Natural killer cell (primary cell): ENCODE measurements at places on chromosomes 11 and 22.

DNA sequence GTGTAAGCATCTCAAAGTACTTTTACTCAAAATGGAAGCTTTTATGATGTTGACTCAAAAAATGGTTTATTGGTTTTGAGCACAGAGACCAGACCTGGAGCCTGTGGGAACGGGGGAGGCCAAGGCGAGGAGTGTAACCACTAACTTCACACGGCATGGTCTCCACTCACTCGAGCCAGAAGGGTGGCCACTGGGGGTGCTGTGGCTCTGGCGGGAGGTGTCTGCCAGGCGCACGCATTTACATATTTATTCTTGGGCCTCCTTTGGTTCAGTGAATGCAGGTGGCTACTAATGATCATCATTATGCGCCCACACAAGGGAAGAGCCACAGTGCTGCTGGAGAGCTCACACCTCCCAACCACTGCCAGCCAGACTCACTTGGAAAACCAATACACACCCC, 64.6 kb downstream of the FLRT1 start:
- no peaks in the 10 kb centered on the region for H3K36me3 ChIP-seq
- no peaks in the 10 kb centered on the region for H3K4me1 ChIP-seq
- no peak overlapping the region for H3K4me3 ChIP-seq
- DNase-seq, result no peak

DNA sequence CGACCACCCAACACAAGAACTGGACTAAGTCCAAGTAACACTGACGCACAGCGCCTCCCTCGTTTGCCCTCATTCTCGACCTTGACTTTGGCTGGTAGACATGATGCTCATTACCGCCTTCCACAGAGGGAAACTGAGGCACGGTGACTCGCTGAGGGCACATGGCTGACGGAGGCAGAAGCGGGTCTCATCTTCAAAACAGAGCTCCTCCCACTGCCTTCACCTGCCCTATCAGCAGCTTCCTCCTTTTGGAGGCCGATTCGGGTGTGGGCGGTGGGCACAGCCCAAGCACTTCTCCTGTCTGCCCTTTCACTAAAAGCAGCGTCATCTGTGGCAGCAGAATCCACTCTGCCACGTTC, 2.0 kb upstream of the KMT5B start:
- H3K27me3 ChIP-seq, result no peaks in the 10 kb centered on the region
- peaks cover 23% of the 10 kb centered on the region for H3K4me1 ChIP-seq
- H3K4me3 ChIP-seq, result no peak overlapping the region
- H3K27ac ChIP-seq, result no peak overlapping the region

DNA sequence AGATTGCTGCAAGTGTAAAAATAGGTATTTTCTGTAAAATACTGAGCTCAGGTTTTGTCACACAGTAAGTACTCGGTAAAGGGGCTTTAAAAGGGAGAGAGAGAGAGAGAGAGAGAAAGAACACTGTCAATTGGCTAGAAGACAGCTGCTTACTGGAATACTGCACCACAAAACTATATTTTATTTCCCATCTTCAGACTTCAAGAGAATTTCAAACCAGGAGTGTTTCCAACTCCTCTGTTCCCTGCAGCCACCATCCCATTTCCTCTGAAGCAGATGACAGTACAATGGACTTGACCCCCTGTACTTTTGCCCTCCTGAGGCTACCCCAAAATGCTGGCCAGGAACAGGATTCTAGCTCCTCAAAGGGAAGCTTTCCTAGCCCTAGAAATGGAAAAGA, 89.7 kb downstream of the RELT start:
- no peaks in the 10 kb centered on the region for H3K36me3 ChIP-seq
- peaks cover 8% of the 10 kb centered on the region for H3K4me1 ChIP-seq
- H3K27ac ChIP-seq, result no peak overlapping the region
- H3K4me3 ChIP-seq, result no peak overlapping the region
- no peaks in the 10 kb centered on the region for H3K27me3 ChIP-seq
- DNase-seq, result no peak

DNA sequence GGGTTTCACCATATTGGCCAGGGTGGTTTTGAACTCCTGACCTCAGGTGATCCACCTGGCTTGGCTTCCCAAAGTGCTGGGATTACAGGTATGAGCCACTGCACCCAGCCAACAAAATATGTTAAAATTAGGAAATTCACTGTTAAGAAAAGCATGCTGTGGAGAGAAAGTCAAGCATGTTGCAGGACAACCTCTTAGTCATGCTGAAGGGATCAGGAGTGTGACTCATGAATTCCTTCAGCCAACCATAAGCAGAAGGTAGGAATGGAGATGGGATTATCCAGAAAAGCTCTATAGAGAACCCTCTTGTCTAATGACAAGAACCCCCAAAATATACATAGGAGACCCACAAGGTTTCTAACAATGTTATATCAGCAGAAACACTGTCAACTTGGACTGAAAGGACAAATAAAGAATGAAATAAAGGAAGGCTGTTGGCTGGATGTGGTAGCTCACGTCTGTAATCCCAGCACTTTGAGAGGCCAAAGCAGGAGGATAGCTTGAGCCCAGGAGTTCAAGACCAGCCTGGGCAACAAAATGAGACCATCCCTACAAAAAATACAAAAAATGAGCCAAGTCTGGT, 16.0 kb downstream of the MRTFA start:
- H3K36me3 ChIP-seq, result no peaks in the 10 kb centered on the region
- no peak overlapping the region for H3K4me3 ChIP-seq
- H3K27ac ChIP-seq, result no peak overlapping the region
- DNase-seq, result no peak

GRCh38 chr11:64611869-64612646, 21.0 kb downstream of the SLC22A12 start:
- no peak for DNase-seq
- no peak overlapping the region for H3K27ac ChIP-seq
- H3K27me3 ChIP-seq, result no peaks in the 10 kb centered on the region
- no peak overlapping the region for H3K4me3 ChIP-seq
- H3K36me3 ChIP-seq, result no peaks in the 10 kb centered on the region
- H3K4me1 ChIP-seq, result peaks cover 6% of the 10 kb centered on the region

DNA sequence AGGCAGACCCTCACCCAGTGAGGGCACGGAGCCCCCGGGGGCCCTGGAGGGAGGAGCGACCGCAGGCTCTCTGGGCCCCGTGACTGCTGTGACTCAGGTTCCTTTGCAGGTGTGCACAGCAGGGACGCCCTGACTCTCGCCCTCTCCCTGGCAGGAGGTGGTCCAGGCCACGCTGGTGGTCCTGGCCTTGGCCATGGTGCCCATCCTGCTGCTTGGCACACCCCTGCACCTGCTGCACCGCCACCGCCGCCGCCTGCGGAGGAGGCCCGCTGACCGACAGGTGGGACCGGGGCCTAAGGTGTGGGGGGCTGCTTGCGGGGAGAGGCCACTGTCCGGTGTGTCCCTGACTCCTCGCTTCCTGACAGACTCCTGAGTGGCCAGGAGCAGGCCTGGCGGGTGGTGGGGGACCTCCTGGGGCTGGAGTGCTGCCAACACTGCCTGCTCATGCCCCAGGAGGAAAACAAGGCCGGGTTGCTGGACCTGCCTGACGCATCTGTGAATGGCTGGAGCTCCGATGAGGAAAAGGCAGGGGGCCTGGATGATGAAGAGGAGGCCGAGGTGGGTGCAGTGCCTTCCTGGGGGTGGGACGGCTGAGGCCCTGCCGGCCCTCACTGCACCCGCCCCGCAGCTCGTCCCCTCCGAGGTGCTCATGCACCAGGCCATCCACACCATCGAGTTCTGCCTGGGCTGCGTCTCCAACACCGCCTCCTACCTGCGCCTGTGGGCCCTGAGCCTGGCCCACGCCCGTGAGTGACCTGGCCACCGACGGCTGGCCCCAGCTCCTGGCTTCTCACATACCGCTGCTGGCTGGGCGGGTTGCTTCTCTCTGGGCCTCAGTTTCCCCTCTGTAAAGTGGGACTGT, 10.9 kb downstream of the TCIRG1 start:
- H3K36me3 ChIP-seq, result peaks cover 70% of the 10 kb centered on the region
- no peaks in the 10 kb centered on the region for H3K27me3 ChIP-seq
- DNase-seq, result no peak
- H3K27ac ChIP-seq, result no peak overlapping the region

- peaks cover 12% of the 10 kb centered on the region for H3K36me3 ChIP-seq
- peak overlapping the region; percentile 51 for H3K27ac ChIP-seq
- no peaks in the 10 kb centered on the region for H3K4me1 ChIP-seq
- DNase-seq, result peak; percentile 58
- H3K4me3 ChIP-seq, result no peak overlapping the region
These were observed 51.4 kb upstream of the ACAT1 start for GRCh38 chr11:108069947-108070346.

- H3K36me3 ChIP-seq, result no peaks in the 10 kb centered on the region
- H3K27ac ChIP-seq, result no peak overlapping the region
- DNase-seq, result no peak
- H3K4me3 ChIP-seq, result no peak overlapping the region
- H3K4me1 ChIP-seq, result peaks cover 29% of the 10 kb centered on the region
- H3K27me3 ChIP-seq, result no peaks in the 10 kb centered on the region
These were observed 29.7 kb upstream of the PICK1 start for GRCh38 chr22:38027487-38027886.

- H3K4me1 ChIP-seq, result no peaks in the 10 kb centered on the region
- no peak overlapping the region for H3K4me3 ChIP-seq
- H3K27me3 ChIP-seq, result no peaks in the 10 kb centered on the region
- DNase-seq, result no peak
- H3K27ac ChIP-seq, result no peak overlapping the region
- H3K36me3 ChIP-seq, result no peaks in the 10 kb centered on the region
These were observed 1082.0 kb upstream of the CNTN5 start for GRCh38 chr11:97938789-97939188.

DNA sequence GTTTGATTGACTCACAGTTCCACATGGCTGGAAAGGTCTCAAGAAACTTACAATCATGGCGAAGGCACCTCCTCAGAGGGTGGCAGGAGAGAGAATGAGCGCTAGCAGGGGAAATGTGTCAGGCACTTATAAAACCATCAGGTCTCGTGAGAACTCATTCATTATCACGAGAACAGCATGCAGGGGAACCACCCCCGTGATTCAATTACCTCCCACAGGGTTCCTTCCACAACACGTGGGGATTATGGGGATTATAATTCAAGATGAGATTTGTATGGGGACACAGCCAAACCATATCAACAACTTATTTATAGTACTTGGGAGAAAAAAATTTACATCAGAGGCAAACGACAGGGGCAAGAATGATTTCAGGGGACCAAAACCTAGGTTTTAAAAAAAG, 3.0 kb downstream of the ME3 start:
- H3K4me1 ChIP-seq, result peaks cover 13% of the 10 kb centered on the region
- H3K4me3 ChIP-seq, result no peak overlapping the region
- H3K27me3 ChIP-seq, result peaks cover 3% of the 10 kb centered on the region
- no peak overlapping the region for H3K27ac ChIP-seq

DNA sequence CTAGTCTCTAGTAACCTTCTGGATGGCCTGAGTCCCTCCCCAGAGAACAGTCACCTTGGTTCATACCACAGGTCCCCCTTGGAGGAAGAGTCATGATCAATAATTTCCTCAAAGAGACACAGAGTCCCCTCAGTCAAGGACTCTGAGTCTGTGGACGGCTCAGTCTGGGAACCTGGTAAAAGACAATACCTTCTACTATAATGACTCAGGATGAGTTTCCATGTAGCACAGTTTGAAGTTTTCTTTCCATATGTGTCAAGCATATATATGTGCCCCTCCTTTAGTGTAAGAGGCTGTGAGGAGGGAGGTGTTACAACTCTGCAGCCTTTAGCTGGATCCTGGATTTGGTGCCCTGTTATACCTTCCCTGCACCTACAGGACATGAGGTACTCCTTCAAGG, 54.4 kb upstream of the TSKU start:
- DNase-seq, result no peak
- H3K4me3 ChIP-seq, result no peak overlapping the region

- H3K27me3 ChIP-seq, result no peaks in the 10 kb centered on the region
- DNase-seq, result peak; percentile 72
- no peaks in the 10 kb centered on the region for H3K4me1 ChIP-seq
These were observed 34.2 kb downstream of the DNHD1 start for GRCh38 chr11:6531267-6531752.

DNA sequence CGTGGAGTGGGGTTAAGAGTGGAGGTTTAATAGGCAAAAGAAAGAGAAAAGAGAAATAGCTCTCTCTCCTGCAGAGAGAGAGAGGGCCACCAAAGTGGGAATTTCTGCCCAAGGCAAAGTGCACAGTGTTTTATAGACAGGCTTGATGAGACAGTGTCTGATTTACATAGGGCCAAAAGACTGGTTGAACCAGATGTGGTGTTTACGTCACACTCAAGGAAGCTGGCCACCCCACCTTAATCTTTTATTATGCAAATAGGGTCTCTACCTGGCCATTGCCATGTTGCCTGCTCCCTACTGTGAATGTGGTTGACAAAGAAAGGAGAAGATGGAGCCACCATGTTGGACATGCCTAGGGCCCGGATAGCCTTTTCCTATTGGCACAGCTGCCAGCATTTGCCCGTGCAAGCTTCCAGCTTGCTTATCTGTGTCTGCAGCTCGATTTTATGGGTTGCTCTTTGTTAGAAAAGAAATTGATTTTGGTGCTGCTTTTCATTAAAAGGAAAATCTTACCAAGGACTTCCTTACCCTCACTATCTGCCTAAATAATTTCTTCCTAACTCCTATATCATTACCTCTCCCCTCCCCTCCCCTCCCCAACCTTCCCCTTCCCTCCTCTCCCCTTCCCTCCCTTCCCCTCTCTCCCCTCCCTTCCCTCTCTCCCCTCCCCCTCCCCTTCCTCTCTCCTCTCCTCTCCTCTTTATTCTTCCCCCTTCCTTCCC, 436.0 kb downstream of the NELL1 start:
- no peaks in the 10 kb centered on the region for H3K4me1 ChIP-seq
- DNase-seq, result no peak
- H3K27ac ChIP-seq, result no peak overlapping the region
- no peaks in the 10 kb centered on the region for H3K27me3 ChIP-seq
- H3K4me3 ChIP-seq, result no peak overlapping the region
- no peaks in the 10 kb centered on the region for H3K36me3 ChIP-seq

DNA sequence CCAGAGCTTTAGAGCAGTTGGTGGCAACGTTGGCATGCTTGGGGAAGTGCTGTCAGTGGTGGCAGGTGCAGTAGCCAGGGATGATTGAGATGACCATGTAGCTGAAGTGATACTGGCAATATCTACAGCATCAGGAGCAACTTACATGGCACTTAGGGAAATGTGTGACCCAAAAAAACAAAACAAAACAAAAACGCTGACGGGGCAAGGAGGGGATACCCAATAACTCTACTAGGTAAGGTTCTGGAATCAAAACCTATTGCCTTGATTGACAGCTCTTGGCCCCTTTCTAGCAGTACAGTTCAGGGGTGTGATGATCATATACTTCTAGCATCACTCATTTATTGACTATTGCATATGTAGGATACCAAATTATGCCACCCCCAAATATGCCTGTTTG, 312.6 kb downstream of the AASDHPPT start:
- H3K27ac ChIP-seq, result no peak overlapping the region
- no peak overlapping the region for H3K4me3 ChIP-seq
- no peaks in the 10 kb centered on the region for H3K27me3 ChIP-seq
- no peak for DNase-seq

GRCh38 chr11:20249378-20249777, 89.1 kb upstream of the DBX1 start:
- no peak overlapping the region for H3K4me3 ChIP-seq
- H3K4me1 ChIP-seq, result no peaks in the 10 kb centered on the region
- H3K27me3 ChIP-seq, result no peaks in the 10 kb centered on the region
- DNase-seq, result no peak
- H3K36me3 ChIP-seq, result no peaks in the 10 kb centered on the region

GRCh38 chr22:32839831-32840584, 38.5 kb downstream of the TIMP3 start:
- H3K4me3 ChIP-seq, result no peak overlapping the region
- no peak for DNase-seq
- H3K4me1 ChIP-seq, result no peaks in the 10 kb centered on the region
- H3K27me3 ChIP-seq, result no peaks in the 10 kb centered on the region
